ENCODE measurements at places on chromosomes 7 and 10. TPM values are rescaled to one million over a fixed set of nuclear protein-coding genes. Genes with fewer than 3 reads are reported as not detected.

PLAC9 gene
- total RNA-seq, result 60.6 TPM

ELMO1 gene
- total RNA-seq, result 0.16 TPM

LIPF gene
- total RNA-seq, result not detected

PAX4 gene
- not detected for total RNA-seq

BNIP3 gene
- 41.1 TPM for total RNA-seq

CC2D2B gene
- not detected for total RNA-seq

TIMM23B gene
- 11.8 TPM for total RNA-seq

ITPRID1 gene
- total RNA-seq, result not detected

EMX2 gene
- not detected for total RNA-seq

FGFBP3 gene
- 0.47 TPM for total RNA-seq

HOXA3 gene
- total RNA-seq, result 1.3 TPM

GIMAP2 gene
- total RNA-seq, result 0.17 TPM

WIPF3 gene
- total RNA-seq, result under 0.01 TPM

COL28A1 gene
- 0.16 TPM for total RNA-seq

PTPN12 gene
- 25.2 TPM for total RNA-seq

PKD1L1 gene
- under 0.01 TPM for total RNA-seq

ZFAND2A gene
- total RNA-seq, result 23.5 TPM

NODAL gene
- not detected for total RNA-seq

SEPTIN7 gene
- 181 TPM for total RNA-seq

SYT15B gene
- not detected for total RNA-seq

CFAP69 gene
- total RNA-seq, result 5.0 TPM

LRRD1 gene
- not detected for total RNA-seq

LEP gene
- not detected for total RNA-seq

LRGUK gene
- total RNA-seq, result 0.09 TPM

ZNF239 gene
- total RNA-seq, result 4.3 TPM

SHH gene
- not detected for total RNA-seq

BTAF1 gene
- 38.6 TPM for total RNA-seq
